ENCODE measurements at places on chromosomes 4 and X.
A peak's percentile ranks its signal among the peaks of the same experiment; 100 is the strongest.

GRCh38 chrX:77347572-77347971, 99.6 kb upstream of the FGF16 start:
- no peak for DNase-seq

- DNase-seq, result peak; percentile 63
These were observed 20.2 kb downstream of the WDR1 start for GRCh38 chr4:10096201-10096977.

- DNase-seq, result no peak
These were observed 52.5 kb downstream of the LHFPL1 start for GRCh38 chrX:112627206-112627605.

DNA sequence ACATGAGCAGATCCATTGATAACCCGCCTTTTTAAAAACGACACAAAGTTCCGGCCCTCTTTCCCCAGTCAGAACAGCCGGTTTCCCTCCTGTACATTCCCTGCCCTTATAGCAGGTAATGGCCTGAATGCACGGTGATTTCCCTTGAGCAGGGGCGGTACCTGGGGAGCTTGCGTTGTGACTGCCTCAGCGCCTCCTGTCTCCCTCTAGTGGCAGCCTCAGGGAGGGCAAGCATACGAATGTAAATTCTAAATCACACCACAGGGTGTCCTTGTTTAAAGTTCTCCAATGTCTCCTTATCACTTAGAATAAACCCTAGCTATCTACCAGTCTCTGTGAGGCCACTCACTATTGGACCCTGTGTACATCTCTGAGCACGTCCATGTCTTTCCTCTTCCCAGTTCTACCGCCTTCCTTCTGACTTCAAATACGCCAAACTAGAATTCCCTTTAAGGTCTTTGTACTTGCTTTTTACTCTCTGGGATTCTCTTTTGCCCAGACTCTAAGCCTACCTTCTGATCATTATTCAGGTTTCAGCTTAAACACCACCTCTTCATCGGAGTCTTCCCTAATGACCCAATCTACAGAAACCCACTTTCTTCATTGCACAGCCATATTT, 18.4 kb upstream of the LDB2 start:
- DNase-seq, result peak; percentile 28

- no peak for DNase-seq
These were observed 374.7 kb upstream of the FGF13 start for GRCh38 chrX:139086246-139086645.

- DNase-seq, result no peak
These were observed 26.4 kb downstream of the PITX2 start for GRCh38 chr4:110596431-110596830.

DNA sequence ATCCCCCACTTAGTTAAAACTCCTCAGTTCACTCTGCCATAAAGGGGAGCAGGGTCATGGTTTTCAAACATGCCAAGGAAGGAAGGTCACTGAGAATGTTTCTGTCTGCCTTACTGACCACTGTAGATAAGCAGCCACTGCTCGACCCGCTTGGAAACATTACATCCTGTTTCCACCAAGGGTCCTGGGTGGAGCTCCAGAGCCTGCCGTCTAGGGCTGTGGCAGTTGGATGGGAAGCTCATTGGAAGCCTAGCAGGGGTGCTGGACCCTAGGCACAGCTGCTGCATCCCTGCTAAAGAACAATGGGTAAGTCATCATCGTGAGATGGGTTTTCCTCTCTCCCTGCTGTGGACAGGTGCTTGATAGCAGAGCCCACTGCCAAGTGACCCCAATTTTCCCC, 76.0 kb upstream of the SRD5A3 start:
- no peak for DNase-seq

DNA sequence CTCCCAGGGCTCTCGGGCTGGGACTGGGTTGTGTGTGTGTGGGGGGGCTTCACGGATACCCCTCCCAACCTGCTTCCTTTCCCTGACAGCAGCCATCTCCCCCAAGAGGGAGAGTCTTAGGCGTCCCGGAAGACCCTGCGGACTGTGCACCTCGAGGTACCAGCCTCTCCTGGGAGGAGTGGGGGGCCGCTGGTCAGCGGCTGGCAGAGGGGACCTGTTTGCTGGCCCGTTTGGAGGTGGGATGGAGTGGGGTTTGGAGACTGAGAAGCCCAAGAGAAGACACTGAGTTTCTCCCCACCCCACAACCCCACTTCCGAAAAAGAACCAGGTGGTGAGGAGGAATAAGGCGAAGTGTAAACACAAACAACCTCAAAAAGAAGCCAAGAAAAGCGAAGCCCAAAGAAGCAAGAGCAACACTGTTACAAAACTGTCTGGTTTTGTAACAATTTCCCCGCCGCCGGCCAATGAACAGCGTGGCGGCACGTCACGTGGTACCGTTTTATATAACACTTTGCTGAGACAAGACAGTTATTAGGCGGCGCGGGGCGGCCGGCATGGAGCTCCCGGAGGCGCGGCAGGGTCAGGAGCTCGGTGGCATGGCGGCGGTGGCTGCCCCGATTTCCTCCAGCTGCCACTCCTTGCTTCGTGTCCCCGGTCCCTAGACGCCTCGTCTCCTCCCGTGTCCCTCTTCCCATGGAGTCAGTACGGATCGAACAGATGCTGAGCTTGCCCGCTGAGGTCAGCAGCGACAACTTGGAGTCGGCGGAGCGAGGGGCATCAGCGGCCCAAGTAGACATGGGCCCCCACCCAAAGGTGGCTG, at the start of gene LONRF3:
Gene LONRF3, plus strand, starts transcription at position 531 of the 820 bp plus-strand sequence. Its CDS starts 163 bp downstream, at position 694.
- DNase-seq, result peak; percentile 52

GRCh38 chrX:2774776-2775175, 22.9 kb downstream of the XG start:
- no peak for DNase-seq

GRCh38 chr4:87005690-87006425, 71.0 kb downstream of the AFF1 start:
- no peak for DNase-seq

DNA sequence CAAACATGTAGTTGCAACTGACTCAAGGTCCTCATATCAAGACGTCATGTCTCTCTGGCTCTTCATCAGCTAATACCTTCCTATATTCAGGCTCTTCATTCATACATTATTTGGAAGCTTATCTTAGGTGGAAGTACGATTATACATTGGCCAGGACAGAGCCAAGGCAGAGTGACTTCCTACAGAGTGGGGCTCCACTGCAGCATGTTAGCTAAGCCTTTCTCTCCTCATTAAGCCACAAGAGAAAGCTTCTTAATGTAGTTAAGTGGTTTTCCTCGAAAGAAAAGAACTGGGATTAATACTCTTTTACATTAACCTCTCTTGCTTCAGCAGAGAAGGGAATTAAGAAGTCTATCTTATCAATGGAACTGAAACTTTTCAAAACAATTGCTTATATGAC, 15.0 kb downstream of the C4orf33 start:
- DNase-seq, result no peak

DNA sequence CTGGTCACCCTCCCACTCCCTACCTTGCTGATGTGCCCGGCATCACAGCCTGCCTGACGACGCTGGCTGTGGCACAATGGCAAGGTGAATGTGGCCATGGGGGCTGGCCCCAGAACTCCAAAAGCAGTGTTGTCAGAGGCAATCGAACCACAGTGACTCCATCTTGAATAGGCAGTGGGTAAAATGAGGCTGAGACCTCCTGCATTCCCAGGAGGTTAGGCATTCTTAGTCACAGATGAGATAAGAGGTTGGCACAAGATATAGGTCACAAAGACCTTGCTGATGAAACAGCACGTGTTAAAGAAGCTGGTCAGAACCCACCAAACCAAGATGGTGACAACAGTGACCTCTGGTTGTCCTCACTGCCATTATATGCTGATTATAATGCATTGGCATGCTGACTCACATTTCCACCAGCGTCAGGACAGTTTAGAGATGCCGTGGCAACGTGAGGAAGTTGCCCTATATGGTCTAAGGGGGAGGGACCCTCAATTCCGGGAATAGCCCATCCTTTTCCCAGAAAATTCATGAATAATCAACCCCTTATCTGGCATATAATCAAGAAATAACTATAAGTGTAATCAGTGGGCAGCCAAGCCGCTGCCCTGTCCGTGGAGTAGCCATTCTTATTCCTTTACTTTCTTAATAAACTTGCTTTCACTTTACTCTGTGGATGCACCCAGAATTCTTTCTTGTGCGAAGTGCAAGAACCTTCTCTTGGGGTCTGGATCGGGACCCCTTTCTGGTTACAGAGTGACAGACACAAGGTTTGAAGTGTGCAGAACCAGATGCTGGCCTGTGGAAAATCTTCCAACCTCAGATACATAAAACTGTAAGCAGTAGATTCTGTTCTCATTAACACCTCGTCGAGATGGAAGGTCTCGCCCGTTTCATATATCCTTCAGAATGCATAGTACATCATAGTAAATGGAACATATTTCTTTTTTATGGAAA, 26.8 kb upstream of the CLDN24 start:
- no peak for DNase-seq

DNA sequence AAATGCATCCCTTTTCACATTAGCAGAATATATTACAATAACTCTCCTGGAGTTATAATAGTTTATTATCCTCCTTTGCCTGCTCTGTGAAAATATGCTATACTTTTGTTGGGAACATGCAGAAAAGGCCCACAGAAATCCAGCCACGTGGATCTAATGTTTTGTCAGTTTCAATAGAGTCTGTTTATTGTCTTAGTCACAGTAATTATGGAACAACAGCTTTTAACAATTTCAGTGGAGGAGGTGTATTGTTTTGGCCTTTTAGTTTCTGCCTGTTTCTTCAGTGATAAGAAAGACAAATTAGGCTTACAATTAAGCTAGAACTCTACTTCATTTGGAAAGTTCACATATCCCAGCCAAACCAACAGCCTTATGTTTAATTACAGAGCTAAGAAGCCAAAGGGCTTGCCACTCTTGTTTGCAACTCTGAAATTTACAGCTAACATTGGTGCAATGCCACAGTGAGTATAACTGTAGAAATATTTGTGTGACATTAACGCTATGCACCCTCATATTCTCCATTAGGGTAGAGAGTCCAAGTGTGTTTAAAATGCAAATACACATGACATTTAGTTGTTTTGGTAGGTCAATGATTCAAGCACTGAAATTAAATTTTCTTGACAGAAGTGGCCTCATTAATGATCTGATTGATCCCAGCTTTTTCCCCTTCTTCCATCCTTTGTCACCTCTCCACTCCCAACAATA, 175.8 kb downstream of the USP46 start:
- DNase-seq, result no peak

- DNase-seq, result no peak
These were observed 5.8 kb downstream of the AFAP1 start for GRCh38 chr4:7933651-7934510.

DNA sequence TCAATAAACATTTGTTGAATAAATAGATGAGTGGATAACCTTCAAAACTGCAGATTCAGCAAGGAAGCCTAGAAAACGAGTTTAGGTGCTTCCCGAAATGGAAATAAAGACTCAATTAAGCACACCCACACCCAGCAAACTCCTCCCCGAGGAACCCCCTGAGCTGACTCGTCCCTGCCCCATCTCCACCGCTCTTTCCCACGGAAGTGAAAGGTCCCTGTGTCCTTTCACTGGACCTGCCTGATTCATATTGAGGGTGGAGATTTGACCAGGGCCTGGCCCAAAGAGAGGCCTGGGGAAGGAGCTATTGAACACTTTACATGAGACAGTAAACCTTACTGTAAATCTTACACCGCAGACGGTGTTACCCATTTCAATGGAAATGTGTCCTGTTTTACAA, 129.1 kb downstream of the CPZ start:
- DNase-seq, result no peak

- no peak for DNase-seq
These were observed 4.4 kb downstream of the FBXW7 start for GRCh38 chr4:152531479-152531878.

GRCh38 chr4:110975338-110975737, 352.5 kb upstream of the PITX2 start:
- no peak for DNase-seq
